Caki2 (cell line): ENCODE measurements at places on chromosomes 13 and 19.

- DNase-seq = no peak
These were observed 184.8 kb downstream of the TEX29 start for GRCh38 chr13:111505175-111505777.

GRCh38 chr19:13401388-13401787 lies 104.9 kb downstream of the CACNA1A start:
- DNase-seq = peak; percentile 70

DNA sequence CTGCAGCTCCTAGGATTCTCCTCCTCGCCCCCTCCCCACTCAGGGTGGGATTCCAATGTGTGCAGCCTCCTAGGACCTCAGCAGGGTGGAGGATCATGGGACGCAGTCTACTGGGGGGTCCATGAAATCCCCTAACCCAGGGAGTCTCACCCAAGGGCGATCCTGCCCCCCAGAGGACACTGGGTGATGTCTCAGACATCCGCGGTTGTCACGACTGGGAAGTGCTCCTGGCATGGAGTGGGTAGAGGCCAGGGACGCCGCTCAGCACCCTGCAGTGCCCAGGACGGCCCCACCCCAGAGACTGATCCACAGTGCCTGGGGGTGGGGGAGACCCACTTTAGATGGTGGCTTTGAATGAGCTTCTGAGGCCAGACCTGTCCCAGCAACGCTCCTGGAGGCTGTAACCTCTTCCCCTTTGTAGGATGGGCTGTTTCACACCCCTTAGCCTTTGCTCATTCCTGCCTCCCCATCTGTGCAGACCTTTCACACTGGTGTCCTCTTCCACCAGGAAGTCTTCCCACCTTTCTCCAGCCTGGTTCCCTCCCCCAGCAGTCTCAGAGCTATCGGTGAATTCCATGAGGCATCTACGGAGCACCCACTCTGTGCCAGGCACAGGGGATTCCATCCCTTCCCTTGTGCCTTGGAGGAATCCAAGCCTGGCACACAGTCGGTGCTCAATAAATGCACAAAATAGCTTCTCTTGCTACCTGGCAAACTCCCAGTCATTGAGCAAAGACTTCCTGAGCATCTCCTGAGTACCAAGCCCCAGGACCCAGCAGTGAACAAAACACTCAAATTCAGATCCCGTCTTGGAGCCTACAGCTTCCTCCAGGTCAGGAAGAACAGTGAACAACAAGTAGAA lies 10.5 kb downstream of the SMIM24 start:
- no peak for DNase-seq

DNA sequence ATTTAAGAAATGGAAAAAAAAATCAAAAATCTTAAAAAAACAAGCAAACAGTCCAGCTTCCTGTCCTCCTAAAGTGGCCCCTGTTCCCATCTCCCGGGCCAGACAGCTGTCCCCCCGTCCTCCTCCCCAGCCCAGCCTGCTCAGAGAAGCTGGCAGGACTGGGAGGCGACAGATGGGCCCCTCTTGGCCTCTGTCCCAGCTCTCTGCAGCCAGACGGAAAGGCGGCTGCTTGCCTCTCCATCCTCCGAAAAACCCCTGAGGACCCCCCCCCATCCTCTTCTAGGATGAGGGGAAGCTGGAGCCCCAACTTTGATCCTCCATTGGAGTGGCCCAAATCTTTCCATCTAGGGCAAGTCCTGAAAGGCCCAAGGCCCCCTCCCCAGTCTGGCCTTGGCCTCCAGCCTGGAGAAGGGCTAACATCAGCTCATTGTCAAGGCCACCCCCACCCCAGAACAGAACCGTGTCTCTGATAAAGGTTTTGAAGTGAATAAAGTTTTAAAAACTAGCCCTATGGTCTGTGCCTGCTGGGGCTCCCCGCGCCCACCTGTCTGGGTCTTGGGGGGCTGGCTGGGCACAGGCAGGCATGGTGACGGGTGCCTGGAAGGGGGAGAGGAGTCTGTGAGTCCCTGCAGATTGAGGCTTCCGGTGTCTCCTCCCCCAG lies 3.8 kb downstream of the GADD45GIP1 start:
- no peak for DNase-seq

DNA sequence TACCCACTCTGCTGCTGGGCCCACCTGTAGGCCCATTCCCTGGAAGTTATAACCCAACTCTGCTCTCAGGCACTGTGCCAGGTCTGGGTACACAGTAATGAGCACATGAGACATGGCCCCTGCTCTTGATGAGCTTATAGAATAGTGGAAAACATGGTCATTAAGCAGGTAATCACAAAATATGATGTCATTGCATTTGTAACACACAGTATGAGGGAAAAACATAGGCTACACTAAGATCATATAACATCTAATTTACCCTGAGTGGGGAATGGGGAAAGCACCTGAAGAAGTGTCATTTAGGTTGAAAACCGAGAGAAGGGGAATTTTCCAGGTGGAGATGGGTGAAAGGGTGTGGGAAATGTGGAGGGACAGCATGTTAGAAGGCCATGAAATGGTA lies 3.9 kb upstream of the CNMD start:
- no peak for DNase-seq

GRCh38 chr13:24271601-24272451 lies 37.6 kb upstream of the C1QTNF9 start:
- DNase-seq = no peak

DNA sequence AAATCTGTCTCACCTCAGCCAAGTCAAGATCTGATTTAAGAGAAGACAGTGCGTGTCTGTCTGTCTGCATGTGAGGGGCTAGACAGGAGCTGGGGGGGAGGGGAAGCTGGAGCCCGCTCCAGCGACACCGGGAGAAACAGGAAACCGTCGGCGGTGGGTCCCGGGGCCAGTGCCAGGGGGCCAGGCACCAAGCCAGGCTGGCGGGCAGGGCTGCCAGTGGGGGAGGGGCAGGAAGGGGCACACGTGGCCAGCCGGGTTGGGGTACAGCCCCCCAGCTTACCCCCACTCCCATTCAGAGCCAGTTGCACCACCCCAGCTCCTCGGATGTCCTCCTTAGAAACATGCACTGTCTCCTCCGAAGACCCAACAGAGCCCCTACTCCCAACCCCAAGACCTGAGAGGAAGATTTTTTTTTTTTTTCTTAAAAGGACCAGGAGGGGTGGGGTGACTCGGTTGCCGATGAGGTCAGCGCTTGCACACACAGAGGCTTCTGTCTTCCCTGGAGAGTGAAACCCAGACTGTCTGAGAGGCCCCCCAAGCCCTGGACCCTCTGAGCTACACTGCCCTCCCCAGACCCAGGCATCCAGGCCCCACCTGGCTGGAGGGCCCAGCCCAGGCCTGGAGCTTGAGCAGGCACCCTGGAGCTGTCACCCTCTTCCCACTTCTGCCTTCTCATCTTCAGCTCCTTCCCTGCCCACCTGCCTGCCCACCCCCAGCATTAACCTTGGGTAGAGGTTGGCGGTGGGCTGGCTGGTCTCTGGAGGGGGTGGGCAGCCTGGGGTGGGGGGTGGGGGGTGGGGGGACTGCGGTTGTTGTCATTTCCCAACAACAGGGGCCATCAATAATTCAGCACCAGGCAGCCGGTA lies 4.0 kb downstream of the ERF start:
- DNase-seq = no peak

GRCh38 chr13:108508263-108508662 lies 121.1 kb upstream of the MYO16 start:
- DNase-seq = peak; percentile 10

DNA sequence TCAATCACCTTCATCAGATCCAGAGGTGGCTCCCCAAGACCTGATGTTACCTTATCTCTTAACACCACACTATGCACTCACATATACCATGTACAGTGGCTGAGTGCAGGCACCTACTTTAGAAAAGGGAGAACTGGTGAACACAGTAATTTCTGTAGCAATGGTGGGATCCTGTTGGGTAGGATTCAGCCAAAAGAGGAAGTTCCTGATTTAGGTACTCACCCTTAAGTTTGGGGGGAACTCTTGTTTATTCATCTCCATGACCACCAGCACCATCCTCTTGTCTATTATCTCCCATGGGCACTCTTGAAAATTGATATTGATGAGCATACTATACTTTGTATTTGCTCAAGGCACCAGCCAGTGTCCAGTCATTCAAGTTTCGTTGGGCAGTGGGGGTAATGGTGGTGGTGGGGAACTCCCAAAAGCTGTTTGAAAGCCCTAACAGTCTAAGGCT lies 324.4 kb downstream of the LMO7 start:
- no peak for DNase-seq

- DNase-seq = no peak
These were observed 8.3 kb downstream of the RYR1 start for GRCh38 chr19:38441657-38442348.

- no peak for DNase-seq
These were observed 47.1 kb downstream of the INSR start for GRCh38 chr19:7247155-7247554.
